Activated CD4-positive, alpha-beta T cell treated with anti-CD3 and anti-CD28 coated beads, Interleukin-2, Interleukin-4, amounts not matched to agents 100 ng/mL and 50 ng/mL, durations not matched to agents 16 hours and 8 hours (primary cell): ENCODE measurements at places on chromosomes 4 and X.

GRCh38 chr4:182126603-182127002, 116.6 kb upstream of the TENM3 start:
- DNase-seq, result no peak

DNA sequence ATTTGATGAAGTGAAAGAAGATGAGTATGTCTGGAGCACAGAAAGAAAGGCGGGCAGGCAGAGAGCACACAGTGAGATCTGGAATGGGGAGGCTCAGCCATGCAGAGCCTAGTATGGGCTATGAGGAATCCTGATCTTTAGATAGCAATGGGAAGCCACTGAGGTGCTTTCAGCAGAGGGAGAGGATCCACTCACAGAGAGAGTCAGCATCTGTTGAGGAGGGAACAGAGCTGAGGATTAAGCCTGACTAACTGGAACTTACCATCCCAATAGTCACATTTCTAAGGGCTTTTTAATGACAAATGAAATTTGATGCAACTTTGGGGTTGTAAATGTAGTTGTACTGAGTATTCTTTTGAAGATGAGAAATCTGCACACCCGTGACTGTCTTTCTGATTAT, 20.6 kb upstream of the FGFBP2 start:
- no peak for DNase-seq

DNA sequence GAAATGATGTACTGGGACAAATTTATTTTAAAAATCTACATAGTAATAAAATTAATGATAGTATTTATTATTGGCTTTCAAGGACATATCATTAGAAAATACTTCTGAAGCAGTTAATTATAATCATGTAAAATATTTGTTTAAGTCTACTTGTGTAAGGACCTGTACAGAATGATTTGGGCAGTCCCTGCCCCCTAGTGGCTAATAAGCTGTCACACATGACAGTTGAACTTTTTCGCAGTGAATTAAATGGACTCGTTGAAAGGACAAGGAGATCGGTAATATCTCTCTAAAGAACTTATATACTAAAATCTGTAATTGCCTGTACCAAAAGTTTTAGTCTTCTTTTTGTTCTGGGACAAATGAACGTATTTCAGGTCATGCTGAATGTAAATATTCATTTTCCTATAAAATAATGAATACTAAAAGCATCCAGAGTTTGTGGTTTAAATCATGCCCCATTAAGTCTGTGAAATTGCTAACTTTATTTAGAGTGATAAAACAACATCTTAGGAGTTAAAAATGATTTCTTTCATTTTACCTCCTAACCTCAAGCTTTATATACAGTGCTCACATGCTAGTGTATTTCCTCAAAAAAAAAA, 13.6 kb downstream of the EXOC1 start:
- peak; percentile 57 for DNase-seq

GRCh38 chr4:63937961-63938360, 471.3 kb downstream of the TECRL start:
- DNase-seq, result no peak

DNA sequence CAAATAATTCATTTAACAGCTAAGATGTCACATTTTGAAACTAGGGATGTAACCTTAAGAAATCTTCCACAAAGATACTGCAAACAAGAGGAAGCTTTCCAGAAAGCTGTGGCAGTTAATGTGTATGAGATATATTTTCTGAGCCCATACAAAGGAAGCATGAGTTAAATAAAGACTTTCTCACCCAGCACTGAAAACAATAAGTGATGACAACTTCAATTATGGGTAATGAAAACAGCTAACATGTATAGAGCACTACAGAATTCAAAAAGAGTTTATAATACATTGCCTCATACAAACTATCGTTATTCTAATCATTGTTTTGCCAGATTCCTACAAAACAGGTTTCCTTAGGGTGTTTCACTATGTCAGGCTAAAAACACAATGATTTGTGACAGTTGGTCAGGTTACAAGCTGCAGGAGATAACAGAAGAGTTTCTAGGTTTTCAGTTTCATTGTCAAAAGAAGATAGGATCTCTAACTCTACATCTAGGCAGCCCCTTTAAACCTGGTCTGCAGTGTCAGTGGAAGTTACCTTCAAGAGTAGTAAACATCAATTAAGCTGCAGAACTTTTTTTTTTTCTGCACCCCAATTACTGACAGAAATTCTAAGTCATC, 618.1 kb upstream of the ADGRL3 start:
- no peak for DNase-seq

- DNase-seq, result no peak
These were observed 291.7 kb downstream of the KCNIP4 start for GRCh38 chr4:21656832-21657231.
